ENCODE measurements at places on chromosomes 5 and 9.

DNA sequence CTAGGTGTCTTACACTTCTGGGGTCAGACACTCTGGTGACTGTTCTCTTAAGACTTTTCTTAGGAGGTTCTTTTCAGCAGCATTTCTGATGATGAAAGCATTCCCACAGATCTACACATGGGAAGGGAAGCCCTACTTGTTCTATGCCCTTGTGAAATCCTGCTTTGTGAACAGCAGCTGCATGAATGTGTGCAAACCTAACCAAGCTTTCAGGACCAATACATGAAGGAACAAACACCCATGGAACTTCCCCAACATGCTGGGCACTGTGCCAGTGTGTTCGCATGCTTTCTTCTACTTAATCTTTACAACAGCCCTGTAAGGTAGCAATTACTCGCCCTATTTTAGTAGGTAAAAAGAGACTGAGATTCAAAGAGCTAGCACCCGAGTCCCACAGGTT is 439.9 kb upstream of the KLF4 start:
- DNase-seq, result no peak

DNA sequence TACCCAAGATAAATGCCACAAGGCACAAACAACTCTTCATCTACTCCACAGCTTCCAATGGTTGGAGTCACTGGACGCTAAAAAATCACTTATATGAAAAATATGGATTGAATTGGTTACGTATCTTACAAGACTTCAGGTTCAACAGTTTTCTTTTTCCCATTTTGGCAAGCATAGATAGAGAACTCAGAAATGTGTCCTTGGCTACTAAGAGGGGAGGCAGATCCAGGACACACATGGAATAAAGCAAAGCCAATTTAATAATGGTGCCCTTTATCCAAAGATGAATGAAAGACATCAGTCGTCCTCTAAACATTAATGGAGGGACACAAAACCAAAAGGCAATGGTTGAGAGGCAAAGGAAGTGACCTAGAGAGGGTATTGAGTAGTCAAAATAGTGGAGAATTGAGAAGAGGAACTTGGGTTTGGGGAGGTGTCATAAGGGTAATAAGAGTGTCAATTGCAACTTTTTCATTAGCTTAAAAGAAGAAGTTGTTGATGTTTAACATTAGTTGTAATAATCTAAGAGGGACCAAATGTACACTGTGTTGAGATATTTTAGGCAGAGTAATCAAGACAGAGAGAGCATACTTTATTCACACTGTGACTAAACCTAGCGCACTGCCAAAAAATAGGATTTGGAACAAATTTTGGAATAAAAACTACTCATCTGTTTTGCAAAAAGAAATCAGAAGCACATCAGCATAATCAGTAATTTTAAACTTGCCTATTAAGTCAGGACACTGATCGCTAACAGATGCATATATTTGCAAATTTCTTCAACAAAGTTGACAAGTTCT is 308.2 kb downstream of the ARL15 start:
- no peak for DNase-seq

DNA sequence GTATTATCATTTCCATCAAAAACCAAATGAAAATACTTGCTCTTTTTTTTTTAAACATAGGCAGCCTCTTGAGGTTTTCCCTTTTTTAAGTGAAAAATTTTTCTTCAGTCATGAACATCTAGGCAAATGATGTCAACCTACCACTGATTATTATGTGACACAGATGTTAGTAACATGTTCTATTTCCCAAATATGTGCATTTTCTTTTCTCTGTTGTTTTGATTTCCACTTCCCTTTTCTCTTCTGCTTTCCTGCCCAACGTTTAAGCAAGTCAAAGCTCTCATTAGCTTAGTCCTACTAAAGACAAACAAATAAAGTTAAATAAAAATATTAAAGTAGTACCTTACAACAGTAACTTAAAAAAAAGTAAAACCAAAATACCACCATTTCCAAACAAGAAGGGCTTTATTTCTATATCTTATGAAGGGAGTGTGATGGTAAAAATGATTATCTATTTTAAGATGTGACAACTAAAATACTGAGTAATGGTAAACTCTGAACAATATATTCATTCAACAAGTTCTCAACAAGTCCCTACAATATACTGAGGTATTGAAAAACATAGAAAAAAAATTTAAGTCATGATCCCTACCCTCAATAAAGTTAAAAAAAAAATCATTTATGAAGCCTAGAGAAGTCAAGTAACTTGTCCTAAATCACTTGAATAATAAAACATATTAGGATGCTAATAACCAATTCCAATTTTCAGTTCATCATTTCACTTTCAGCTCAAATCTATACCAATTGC is 9.4 kb downstream of the SLC38A9 start:
- no peak for DNase-seq

GRCh38 chr5:143506836-143507552 is 103.5 kb upstream of the NR3C1 start:
- DNase-seq, result no peak

GRCh38 chr5:158164296-158165047 is 305.5 kb upstream of the CLINT1 start:
- no peak for DNase-seq

- DNase-seq, result no peak
These were observed 55.3 kb upstream of the EXOC3 start for GRCh38 chr5:387491-388265.

DNA sequence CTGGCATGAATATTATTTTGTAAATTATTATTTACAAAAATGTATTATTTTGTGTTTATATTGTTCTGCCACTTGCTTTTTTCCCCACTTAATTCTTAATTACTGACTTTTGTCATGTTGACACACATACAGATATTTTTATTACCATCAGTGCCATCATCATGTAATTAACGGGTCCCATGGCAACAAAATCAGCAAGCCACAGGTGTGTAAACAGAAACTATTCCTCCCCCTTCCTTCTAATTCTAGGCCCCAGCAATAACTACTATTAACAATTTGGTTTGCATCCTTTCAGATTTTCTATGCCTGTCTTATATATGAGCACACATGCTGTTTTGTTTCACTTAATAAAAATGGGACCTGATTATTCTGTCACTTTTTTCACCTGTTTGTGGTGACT is 29.3 kb downstream of the CYFIP2 start:
- DNase-seq, result no peak

DNA sequence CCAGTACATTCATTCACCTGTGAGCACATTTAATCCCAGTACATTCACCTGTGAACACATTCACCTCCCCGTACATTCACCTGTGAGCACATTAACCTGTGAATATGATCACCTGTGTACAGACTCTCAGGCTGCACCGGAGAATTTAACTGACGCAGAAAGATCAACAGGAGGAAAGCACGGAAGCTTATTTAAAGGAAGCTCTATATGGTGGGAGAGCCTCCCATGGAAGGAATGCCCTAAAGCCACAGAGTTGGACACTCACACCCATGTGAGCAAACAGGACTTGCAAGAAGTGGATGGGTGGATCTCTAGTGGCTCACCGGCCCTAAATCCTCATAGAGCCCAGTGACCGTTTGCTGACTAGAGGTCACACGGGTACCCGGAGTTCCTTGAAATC is 38.2 kb downstream of the TRIP13 start:
- DNase-seq, result no peak

DNA sequence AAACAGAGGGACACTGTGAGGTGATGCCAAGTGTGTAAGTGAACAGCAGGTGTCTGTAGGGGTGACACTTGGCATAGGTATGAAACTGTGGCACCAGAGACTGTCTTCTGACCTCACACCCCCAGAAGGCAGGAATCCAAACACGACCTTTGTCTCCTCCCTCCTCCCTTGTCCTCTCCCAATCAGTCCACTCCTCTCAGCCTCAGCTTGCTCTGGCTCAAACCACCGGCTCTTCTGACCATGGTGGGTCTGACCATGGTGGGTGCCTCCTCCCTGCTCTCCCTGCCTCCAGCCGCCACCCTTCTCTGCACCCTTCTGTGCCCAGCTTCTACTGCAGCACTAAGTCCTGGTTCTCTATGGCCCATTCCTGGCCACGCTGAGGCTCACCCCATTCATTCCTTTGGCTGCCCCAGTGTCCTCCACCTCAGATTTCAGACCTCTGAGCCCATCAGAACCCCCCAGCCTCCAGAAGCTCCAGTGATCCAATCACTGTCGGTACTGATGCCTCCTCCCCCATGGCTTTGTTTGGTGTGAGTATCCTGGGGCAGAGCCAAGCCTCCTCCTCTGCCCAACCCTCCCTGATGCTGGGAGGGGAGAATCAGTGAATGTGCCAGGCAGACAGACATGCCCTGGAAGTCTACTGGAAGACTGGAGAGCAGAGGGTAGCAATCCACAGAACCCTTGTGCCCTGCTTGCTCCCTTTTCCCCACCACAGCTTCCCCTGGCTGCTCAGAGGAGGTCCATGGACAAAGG is 1.7 kb upstream of the ARID3C start:
- no peak for DNase-seq

GRCh38 chr5:150904479-150905311 is at the start of gene ZNF300:
Gene ZNF300 (minus strand): TSS chr5:150904980. CDS start chr5:150903155, 1,825 bp downstream.
- peak; percentile 15 for DNase-seq

- DNase-seq, result no peak
These were observed 69.4 kb upstream of the DAB2IP start for GRCh38 chr9:121581786-121582600.

- DNase-seq, result no peak
These were observed 81.3 kb upstream of the IRX4 start for GRCh38 chr5:1963941-1964451.

- no peak for DNase-seq
These were observed 780.8 kb upstream of the ARRDC3 start for GRCh38 chr5:92163906-92164305.

GRCh38 chr5:148965511-148966265 is 97.2 kb downstream of the SH3TC2 start:
- no peak for DNase-seq

- no peak for DNase-seq
These were observed 31.4 kb upstream of the SPARC start for GRCh38 chr5:151718153-151718552.

- no peak for DNase-seq
These were observed 122.5 kb upstream of the RASGRF2 start for GRCh38 chr5:80837679-80838078.

DNA sequence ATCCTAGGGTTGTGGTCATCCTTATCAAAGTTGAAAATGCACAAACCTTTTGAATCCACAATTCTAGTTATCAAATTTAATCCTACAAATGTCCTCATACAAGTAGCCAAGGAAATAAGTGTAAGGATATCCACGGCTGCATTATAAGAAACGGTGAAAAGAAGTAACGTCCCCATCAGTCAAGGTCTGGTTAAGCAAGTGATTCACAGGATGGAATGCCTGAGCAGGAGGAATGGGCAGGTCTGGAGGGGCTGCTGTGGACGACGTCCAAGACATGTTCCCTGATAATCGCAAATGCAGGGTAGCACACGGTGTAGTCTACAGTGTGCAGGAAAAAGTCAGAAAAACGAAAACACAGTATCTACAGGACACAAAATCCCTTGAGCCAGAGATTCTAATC is 118.6 kb downstream of the ADAMTS2 start:
- no peak for DNase-seq

DNA sequence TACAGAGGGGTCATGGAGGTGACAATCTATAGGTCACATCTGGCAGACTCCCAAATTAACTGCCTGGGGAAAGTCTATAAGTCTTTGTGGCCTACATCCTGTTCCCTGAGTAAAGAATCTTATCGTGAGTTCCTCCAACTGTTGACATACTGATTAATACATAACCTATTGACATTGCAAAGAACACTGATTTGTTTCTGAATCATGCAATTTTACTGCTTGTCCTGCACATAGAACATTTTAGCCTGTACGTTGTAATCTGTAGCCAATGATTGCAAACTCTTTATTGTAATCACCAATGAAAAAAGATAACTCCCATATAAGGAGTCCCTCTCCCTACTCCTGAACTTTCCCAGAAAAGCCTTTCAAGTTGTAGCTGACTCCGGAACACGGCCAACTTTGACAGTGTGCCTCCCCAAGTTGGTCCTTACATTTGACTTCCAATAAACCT is 18.8 kb upstream of the OR2K2 start:
- DNase-seq, result no peak

GRCh38 chr5:128353441-128354107 is 184.5 kb downstream of the FBN2 start:
- no peak for DNase-seq

DNA sequence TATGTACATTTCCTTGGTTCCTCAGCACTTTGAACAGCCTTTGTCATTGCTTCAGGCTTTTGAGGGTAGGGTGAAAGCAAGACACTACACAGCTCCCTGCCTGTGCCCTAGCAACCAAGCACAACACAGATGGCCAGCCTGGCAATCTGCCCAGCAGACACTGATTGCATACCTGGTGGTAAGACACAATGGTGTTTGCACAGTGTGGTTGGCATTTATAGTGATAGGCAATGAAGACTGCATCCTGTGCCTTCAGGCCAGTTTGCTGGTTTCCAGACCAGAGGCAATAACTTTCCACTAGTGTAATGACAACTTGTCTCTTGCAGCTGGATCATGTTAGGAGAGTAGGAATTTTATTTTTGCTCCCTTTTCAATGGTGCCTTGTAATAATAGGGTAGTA is 144.5 kb upstream of the TNC start:
- no peak for DNase-seq

GRCh38 chr9:136291306-136292025 is 12.4 kb downstream of the CCDC187 start:
- DNase-seq, result no peak

DNA sequence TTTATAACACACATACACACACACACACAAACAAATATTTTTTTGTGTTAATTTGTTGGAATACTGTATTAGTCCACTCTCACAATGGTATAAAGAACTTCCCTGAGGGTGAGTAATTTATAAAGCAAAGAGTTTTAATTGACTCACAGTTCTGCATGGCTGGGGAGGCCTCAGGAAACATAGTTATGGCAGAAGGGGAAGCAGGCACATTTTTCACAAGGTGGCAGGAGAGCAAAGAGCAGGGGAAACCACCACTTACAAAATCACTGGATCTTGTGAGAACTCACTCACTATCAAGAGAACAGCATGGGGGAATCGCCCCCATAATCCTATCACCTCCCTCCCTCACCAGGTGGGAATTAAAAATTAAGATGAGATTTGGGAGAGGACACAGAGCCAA is 205.4 kb upstream of the PTPRD start:
- no peak for DNase-seq

Data from stimulated activated CD8-positive, alpha-beta memory T cell treated with anti-CD3 and anti-CD28 coated beads, Interleukin-7, amount 100 ng/mL, for 24 hours (primary cell).